ENCODE measurements at places on chromosomes 2 and 18.

- no peak for DNase-seq
Measured at GRCh38 chr2:173696274-173696673, 268.9 kb downstream of the SP3 start.

DNA sequence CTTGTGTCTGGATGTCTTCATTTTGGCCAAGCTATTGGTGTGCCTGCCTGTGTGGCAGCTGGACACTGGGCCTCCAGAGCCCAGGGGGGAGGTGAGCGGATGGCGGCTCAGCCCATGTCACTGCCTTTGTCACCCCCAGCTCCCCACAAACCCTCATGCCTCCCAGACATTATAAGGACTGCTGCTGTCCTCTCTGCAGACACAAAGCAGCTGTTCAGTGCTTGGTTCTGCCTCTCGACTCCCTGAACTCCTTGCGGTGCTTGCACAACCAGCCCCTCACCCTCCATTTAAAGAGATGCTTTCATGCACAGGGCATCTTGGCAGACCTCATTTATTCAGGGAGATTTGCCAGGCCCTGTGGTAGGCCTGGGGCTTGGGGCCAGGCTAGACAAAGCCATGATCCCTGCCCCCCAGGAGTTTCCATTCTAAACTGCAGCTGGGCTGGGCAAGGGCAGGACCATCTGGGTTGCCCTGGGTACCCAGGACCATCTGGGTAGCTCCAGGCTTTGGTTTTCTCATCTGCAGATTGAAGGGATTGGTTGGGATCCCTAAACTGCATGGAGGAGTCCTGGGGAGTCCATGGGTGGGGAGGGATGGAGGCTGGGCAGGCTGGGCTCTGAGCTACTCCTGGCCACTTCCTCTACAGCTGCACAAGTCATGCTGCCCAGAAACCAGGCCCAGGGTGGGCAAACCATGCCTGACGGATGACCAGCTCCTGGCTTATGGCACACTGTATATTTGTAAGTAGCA, 168.5 kb downstream of the CELF4 start:
- no peak for DNase-seq

GRCh38 chr18:55546851-55547704, 40.9 kb downstream of the TCF4 start:
- DNase-seq: no peak

DNA sequence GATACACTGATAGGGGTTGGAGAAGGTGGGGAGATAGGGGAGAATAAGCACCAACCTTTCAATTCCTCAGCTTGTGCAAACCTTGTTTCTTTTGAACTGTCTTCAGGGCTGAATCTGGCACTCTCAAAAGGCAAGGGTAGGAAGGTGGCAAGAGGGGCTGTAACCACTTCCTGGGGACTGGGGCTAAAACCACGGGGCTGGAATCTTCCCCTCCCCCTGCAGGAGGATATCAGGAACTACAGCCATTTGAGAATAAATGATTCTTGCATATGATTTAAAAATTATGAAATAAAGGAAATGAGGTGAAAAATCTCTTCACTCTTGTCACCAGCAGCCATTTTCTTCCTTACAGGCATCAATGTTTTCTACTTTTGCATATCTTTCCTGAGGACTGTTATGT, 50.8 kb downstream of the ATOH8 start:
- DNase-seq: no peak

GRCh38 chr2:188042412-188042811, 249.3 kb upstream of the GULP1 start:
- no peak for DNase-seq

GRCh38 chr18:63106727-63107126, 212.8 kb downstream of the BCL2 start:
- no peak for DNase-seq

- no peak for DNase-seq
Measured at GRCh38 chr2:15955232-15955988, 15.1 kb downstream of the MYCN start.

DNA sequence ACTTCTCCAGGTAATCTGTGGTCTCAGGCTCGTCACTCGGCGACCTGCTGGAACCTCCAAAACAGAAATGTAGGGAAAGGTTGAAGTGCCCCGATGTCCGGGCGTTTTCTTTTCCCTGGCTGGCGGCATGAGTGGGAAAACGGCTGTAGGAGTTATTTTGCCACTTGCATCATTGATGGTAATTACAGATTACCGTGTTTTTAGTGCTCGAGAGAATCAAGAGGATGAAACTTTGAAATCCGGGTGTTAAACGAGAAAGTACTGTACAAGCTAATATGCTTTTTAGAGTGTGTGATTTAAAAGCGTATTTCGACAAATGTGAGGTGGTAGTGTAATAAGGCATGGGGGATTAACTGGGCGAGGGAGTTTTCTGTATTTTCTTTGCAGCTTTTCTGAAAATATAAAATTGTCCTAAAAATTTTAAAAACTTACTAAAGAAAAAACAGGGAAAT, 819 bp downstream of the GRHL1 start:
- no peak for DNase-seq

- no peak for DNase-seq
Measured at GRCh38 chr2:176114930-176115625, 1.5 kb upstream of the HOXD10 start.

GRCh38 chr2:217911283-217912097, 91.3 kb downstream of the TNS1 start:
- no peak for DNase-seq

- no peak for DNase-seq
Measured at GRCh38 chr2:228649876-228650275, 468.4 kb upstream of the SPHKAP start.

DNA sequence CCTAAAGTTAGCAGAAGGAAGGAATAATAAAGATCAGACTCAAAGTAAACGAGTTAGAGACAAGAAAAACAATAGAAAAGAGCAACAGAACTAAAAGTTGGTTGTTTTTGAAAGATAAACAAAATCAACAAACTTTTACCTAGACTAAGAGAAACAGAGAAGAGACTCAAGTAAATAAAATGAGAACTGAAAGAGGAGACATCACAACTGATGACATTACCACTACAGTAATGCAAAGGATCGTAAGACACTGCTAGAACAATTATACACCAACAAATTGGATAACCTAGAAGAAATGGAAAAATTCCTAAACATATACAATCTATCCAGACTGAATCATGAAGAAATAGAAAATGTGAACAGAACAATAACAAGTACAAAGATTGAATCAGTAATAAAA, 139.3 kb downstream of the CD226 start:
- DNase-seq: no peak

DNA sequence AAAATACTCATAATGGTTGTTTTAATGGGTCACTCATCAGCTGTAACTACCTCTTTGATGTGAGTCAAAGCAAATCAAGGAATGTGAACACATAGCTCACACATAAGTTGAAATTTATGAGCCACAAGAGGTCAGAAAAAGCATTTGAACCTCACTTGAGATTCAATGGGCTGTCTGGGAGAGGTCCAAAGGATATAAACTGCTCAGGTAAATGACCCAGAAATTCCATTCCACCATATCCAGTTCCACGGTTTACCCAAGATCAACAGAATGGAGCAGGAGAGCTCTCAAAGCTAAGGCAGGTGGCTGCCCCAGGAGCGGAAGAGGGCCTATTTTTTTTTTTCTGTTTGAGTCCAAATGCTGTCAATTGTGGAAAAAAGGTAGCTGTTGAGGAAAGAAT, 464.1 kb downstream of the TNS1 start:
- DNase-seq: no peak

- DNase-seq: no peak
Measured at GRCh38 chr2:230459216-230459615, 43.2 kb downstream of the SP100 start.

DNA sequence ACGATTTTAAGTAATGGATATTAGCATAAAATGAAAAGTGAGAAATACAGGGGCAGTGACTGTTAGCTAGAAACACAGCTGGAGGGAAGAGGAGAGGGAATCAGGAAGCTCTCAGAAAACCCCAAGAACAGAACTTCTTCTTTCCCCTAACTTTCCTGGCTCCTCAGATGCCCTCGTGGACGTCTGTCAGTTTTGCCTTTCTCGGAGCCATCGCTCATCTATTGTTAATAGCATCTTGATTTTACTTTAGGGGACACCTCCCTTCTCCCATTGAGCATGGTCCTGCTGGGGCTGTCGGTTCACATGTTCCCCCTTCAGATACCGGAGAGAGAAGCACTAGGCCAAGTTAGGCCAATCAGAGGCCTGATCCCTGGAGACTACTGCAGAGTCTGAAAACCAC, 2.3 kb upstream of the PLEK start:
- DNase-seq: no peak

DNA sequence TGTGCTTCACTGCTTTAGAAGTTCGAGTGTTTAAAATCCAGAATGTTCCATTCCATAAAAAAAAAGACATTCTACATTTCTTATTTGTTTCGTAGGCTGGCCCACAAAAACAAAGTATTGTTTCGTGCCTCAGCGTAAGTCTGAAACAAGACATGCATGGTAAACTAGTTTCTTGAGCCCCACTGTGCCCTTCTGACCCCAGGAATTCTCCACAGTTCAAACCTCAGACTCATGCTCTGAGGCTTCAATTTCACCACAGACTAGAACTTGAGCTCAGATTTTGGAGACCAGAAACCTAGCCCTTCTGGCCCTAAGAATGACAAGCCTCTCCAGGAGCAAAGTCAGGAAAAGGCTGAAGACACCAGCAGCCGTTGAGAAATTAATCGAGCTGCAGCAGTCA, 151.5 kb downstream of the SLC8A1 start:
- no peak for DNase-seq

DNA sequence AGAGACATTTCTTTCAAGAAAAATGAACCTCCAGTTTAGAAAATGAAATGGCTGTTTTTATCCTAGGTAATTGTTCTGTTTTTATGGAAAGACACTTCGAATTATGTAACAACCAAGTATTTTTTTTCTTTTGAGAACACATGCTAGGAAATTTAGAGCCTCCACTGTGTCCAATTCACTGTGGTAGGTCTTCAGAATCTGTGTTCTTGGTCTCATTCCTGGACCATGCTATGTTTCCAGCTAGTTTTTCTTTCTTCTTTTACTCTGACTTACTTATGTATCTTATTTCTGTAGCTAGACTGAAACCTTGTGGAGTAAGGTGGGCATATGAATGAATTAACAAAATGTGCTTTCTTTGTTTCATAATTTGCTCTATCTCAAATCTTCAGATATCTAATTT, 391.7 kb upstream of the KLHL29 start:
- DNase-seq: no peak

DNA sequence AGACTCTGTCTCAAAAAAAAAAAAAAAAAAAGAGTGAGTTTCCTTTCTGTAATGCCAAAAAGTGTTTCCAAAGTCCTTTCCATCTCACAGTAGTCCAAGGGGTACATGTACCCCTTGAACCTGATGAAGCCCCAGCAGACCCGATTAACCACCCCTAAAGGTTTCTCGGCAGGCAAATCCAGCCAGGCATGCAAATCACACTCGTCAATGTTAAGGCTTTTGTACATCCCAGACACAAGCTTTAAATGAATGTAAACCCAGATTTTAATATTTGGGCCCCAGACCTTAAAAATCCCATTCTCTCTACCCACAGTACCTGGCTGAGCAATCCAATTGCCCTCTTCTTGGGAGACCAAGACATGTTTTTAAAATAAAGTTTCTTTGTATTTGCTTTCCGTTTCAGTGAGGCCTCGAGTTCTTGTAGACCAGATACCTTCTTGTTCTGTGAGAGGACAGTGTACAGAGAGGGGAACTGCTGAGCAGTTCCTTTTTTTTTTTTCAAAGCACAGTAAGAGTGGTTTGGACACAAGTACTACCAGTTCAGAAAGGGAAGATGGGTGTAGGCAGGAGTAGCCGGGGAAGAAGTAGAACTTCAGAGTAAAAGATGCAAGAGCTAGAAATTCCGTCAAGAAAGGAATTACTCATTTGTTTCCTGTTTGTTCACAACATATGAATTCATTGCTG, at the start of gene NLRC4:
TSS of gene NLRC4 (minus strand) at position 465 of the 684 bp plus-strand sequence. CDS start 8,111 bp downstream, outside the sequence.
- DNase-seq: peak; percentile 24

GRCh38 chr18:3150274-3150673, 69.5 kb downstream of the MYOM1 start:
- no peak for DNase-seq

- no peak for DNase-seq
Measured at GRCh38 chr2:191938779-191939178, 91.9 kb upstream of the CAVIN2 start.

DNA sequence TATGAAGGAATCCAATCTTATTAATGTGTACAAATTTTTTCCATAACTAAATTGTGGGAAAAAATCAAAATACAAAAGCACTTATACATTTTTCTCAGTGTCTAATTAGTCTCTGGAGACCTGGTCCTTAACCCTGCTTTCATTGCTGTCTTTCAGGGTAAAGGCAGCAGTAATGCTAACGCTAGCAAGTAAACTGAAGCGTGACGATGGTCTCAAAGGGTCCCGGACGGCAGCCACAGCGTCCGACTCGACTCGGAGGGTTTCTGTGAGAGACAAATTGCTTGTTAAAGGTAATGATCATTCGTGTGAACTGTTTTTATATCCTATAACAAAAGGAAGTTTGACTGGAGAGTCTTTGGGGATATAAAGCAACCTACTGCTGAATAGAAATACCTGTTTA, 6.1 kb downstream of the UBE2F start:
- no peak for DNase-seq

GRCh38 chr18:32906506-32907310, 133.9 kb upstream of the KLHL14 start:
- DNase-seq: no peak

- no peak for DNase-seq
Measured at GRCh38 chr2:175437167-175437566, 255.7 kb upstream of the ATP5MC3 start.

DNA sequence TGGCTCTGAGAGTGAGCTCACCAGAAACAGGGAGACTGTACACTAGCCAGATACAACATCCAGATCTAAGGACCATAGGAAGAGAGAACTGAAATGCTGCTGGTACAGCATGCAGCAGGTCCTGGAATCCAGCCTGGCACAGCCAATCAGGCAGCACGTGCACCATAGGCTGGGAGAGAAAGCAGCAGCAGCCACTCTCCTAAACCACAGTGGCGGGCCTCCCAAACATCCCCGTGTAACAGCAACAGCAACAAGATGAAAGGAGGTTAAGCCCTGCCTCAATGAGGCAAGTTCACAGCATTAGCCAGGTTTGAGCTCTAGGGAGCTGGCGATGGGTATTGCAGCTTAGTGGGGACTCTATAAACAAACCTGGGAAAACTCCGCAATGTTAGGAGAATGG, 192.0 kb downstream of the EPHA4 start:
- DNase-seq: no peak

DNA sequence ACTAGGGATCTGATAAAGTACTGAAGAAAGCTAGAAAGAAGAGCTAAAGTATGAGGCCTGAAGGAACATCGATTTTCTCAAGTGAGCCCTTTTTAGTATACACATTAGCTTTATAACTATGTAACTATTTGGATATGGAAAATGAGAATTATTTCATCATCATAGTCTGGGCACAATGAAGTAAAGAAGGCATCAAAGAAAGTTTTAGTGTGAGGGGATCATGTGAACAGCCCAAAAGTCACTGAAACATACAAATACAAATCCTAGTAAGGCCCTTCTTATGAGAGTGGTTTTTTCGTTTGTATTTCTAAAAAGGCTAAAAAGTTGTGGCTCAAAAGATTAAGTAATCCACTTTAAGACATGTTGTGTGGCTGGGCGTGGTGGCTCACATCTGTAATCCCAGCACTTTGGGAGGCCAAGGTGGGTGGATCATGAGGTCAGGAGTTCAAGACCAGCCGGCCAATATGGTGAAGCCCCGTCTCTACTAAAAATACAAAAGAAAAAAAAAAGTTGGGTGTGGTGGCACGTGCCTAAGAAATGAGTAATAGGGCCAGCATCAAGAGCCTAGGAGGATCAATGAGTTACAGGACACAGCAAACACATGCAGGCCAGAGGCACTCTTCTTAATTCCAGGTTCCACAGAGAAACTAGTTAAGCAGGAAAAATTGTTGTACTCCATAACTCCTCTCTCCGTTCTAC, 61.9 kb downstream of the PUM2 start:
- DNase-seq: no peak

GRCh38 chr2:125596612-125597011, 1059.3 kb upstream of the GYPC start:
- no peak for DNase-seq
